ENCODE measurements at places on chromosomes 2 and 18.
A peak's percentile ranks its signal among the peaks of the same experiment; 100 is the strongest.

- peak; percentile 74 for DNase-seq
Observed at GRCh38 chr2:158391876-158392275, 64.7 kb downstream of the CCDC148 start.

GRCh38 chr2:219129589-219129988, 31.0 kb downstream of the NHEJ1 start:
- DNase-seq, result no peak

GRCh38 chr18:42792731-42793130, 322.8 kb downstream of the RIT2 start:
- DNase-seq, result no peak

- peak; percentile 30 for DNase-seq
Observed at GRCh38 chr18:74897971-74898657, 300.4 kb downstream of the ZNF407 start.

- peak; percentile 93 for DNase-seq
Observed at GRCh38 chr18:27921904-27922751, 254.8 kb downstream of the CDH2 start.

DNA sequence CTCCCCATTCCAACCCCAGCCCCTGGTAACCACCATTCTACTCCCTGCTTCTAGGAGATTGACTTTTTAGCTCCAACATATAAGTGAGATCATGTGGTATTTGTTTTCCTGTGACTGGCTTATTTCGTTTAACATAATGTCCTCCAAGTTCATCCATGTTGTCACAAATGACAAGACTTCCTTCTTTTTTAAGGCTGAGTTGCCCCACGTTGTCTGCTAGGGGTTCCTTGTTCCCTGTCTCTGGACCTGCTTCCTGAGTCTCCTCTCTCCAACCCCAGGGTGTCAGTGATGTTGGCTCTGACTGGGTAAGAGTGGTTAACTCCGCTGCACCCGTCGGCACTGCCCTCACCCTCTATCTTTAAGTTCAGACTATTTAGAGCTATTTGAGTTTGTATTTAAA, 175.2 kb downstream of the SH3RF3 start:
- DNase-seq, result no peak
